ENCODE measurements at places on chromosomes 2 and 18.

GRCh38 chr2:154457286-154457685 lies 241.2 kb upstream of the KCNJ3 start:
- DNase-seq, result no peak

GRCh38 chr2:120625865-120626560 lies 109.7 kb upstream of the GLI2 start:
- DNase-seq, result no peak

GRCh38 chr18:70334728-70335329 lies 46.0 kb downstream of the SOCS6 start:
- no peak for DNase-seq

DNA sequence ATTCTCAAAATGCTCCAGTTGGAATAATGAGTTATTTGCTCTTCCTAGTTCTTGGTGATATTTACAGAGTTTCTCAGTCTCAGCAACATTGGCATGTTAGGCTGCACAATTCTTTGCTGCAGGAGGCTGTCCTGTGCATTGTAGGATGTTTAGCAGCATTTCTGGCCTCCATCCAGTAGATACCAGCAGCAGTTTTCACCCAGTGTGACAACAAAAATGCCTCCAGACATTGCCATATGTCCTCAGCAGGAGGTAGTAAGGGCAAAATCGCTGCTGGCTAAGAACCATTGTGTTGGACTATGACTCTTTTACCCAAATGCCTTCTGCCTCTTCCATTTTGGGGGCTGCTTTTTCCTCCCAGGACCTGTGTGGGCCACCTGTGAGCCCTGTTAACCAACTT lies 50.4 kb downstream of the PAX8 start:
- DNase-seq, result no peak

GRCh38 chr18:41553716-41554115 lies 401.3 kb upstream of the PIK3C3 start:
- no peak for DNase-seq

DNA sequence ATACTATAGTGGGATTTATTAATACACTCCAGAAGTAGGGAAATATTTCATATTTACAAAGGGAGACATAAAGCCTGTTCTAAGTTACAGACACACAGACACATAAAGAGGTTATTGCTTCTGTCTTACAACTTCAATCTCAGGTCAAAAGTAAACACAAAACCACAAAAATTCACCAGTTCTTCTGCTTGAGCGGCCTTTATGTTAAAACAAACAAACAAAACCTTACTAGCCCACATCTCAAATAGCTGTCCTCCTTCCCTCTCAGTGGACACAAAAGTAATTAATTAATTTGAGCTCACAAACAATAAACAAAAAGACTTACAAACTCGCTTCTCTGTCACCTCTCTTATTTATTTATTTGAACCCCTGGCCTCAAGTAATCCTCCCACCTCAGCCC lies 1.5 kb upstream of the ASNSD1 start:
- no peak for DNase-seq

DNA sequence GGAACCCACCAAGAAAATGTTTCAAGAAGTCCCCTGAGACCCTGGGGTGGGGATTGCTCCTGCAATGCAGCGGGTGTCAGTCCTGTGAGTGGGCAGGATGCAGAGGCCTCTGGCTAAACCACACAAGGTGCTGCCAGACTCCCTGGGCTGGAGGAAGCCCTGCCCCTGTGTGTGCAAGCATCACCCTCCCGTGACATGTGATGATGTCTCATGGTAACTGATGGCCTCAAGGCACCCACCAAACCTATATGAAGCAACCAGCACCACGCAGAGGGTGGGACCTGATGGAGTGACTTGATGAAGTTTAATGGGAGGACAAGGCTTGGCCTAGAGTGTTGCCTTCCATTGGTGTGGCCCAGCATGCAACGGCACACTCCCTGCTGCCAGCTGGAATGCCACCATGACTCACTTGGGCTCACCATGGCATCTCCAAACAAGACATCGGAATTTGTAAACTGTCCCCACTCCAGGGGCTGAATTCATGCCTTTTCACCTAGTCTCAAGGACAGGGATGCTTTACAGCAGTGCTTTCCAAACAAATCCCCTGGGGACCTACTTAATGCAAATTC lies 8.7 kb upstream of the SLC14A1 start:
- DNase-seq, result no peak

GRCh38 chr2:228600265-228600664 lies 418.8 kb upstream of the SPHKAP start:
- DNase-seq, result no peak

DNA sequence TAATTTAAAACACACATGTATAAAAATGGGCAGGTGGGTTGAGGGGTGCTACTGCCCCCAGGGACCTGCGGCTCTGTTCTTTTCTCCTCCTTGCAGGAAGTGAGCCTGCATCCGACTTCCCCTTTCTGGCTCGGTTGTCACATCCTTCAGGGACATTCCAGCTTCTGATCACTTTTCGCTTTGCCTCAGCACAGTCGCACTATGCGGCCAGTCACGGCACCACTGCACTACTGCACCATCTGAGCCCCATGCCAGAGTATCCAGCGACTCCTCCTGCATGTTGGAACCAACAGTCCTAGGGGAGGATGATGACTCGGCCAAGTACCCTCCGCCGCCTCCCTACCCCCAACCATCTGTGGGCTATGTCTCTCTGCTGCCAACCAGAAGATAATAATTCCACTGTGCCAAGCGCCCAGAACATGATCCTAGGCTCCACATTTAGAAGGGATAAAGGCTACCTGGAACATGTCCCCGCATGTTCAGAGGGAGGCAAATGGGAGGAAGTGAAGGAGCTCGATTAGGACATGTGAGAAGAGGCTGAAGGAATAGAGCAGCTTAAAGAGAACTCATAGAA lies 17.6 kb downstream of the CDC42EP3 start:
- DNase-seq, result peak; percentile 87

DNA sequence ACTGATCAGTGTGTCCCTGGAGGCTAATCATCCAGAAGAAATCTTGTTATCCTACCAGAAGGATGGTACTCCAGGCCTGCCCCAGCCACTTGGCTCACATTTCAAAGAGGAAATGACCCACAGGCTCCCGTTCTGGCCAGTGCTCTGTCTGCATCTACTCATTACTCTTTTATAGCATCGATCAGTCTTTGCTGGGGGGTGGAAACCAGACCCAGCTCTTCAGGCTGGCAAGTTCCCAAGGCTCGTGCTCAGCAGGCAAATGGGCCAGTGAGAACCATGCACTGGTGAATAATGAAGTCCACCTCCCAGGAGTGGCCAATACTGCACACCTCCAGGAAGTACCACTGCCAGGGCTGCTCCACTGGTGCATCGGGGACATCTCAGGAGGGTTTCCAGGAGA lies 38.8 kb downstream of the DNER start:
- DNase-seq, result no peak

GRCh38 chr2:241724259-241724974 lies 10.0 kb upstream of the D2HGDH start:
- DNase-seq, result no peak

DNA sequence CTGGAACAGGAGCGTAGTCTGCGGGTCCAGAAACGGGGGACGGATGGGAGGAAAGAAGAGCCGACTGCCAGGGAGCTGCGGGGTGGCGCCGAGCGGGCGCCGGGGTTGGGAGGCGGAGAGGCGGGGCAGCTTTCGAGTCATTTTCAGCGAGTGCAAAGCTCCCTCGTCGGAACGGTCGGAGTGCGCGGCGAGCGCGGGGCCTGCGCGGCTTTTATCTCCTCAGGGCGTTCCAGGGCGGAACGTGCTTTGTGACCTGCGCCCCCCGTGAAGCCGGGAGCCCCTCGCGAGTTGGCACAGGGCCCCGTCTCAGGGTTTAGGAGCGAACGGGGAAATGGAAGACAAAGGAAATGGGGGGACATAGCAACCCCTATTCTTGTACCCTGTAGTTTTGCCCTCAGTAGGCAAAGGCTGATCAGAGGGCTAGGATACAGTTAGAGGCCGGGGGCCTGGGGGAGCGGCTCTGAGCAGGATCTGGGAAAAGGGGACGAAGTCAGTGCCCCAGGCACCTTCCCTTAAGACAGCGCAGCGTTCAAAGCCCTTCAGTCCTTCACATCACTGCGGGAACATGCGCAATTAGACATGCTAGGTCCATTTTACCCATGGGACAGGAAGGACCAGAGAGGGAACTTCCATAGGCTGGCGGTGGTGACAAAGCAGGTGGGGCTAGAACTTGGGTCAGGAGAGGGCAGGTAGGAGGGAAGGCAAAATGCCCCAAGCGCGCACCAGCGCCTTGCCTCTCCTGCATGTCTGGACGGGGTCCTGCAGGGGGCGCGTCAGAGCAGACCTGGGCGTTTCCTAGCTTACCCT lies 60.1 kb upstream of the IL1RL1 start:
- DNase-seq, result no peak

DNA sequence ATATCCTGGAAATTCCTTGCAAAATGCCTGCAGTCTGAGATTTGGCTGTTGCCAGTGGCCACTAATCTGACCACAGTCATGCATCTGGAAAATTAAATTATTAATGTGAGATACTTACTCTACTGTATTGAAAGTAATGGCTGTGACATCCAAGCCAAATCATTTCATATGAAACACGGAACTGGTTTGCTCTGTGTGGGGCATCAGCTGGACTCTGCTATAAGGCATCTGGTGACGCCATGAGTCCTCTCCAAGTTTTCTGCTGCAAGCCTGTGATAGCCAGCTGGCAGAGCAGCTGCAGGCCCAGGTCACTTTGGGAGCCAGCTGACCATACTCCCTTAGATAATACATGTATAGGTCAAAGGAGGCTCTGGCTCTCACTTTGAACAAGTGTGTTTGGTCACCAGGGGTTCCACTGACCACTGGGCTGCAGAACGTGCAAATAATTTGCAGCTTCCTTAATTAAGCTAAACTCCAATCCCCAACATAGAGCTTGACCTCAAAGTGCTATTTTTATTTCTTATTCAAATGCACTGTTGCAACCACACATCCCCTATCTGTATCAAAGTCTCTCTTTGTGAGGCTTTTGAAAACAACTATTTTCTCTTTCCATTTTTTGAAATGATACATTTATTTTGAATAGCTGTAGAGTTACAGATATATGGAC lies 152.9 kb downstream of the NCKAP5 start:
- DNase-seq, result no peak

DNA sequence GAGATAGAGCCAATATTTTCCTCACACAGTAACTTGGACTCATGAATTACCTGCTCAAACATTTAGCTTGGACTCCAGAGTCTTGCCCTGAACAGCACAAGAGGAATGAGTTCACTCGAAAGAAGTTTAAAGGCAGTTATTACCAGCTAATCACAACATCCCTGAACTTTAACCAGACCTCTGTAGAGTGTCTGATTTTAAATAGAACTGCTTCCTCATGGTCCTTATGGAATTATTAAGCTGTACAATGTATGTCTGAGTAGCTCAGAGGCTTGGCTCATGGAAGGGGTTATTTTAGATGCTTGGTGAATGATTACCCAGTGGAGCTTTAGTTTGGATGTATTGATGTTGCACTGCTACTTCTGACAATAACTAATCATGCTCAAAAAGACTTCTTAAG lies 183.1 kb downstream of the FMNL2 start:
- DNase-seq, result no peak

- no peak for DNase-seq
Measured at GRCh38 chr2:224837558-224837957, 121.4 kb upstream of the CCDC195 start.

- DNase-seq, result no peak
Measured at GRCh38 chr2:182324665-182325064, 102.2 kb downstream of the PDE1A start.

- DNase-seq, result no peak
Measured at GRCh38 chr2:235418918-235419317, 74.9 kb upstream of the AGAP1 start.

DNA sequence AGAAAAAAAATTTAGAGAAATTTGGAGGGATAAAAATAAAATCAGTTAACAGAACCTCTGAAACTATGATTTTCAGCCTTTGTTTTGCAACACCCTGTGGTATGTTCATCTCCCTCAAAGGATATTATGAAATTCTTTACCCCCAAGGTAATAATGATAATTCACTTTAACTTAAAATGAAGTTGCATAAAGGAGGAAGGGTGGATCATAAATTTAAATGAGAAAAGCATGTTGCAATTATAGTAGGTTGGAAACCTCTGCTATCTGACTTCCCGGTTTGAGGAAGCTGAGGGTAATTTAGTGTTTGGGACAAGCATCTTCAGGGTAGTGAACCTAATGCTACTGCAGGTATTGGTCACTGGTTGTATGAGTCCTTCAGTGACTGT lies 102.9 kb downstream of the BABAM2 start:
- no peak for DNase-seq

DNA sequence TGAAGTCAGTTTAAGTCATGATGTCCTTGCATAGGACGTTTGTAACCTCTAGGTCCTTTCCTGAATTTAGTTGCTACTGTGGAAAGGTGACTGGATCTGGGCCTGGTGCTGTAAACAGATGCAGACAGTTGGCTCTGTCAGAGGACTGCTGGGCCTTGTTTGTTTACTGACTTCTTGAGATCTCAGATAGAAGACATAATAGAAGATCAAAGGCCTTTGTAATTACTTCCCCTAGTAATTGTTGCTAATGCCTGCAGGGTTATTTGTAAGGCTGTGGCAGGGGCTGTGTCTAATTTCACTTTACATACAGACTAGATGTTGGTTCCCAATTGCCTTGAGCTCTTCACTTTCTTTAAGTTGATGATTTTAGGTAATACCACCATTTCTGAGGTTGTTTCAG lies 42.5 kb downstream of the LYPD6B start:
- no peak for DNase-seq

GRCh38 chr2:3434654-3435053 lies 55.2 kb downstream of the TRAPPC12 start:
- no peak for DNase-seq

GRCh38 chr2:71962911-71963694 lies 184.6 kb downstream of the CYP26B1 start:
- DNase-seq, result no peak

- DNase-seq, result no peak
Measured at GRCh38 chr18:21452796-21453510, 147.6 kb downstream of the ESCO1 start.

GRCh38 chr18:35303610-35304009 lies 13.6 kb upstream of the ZSCAN30 start:
- no peak for DNase-seq

DNA sequence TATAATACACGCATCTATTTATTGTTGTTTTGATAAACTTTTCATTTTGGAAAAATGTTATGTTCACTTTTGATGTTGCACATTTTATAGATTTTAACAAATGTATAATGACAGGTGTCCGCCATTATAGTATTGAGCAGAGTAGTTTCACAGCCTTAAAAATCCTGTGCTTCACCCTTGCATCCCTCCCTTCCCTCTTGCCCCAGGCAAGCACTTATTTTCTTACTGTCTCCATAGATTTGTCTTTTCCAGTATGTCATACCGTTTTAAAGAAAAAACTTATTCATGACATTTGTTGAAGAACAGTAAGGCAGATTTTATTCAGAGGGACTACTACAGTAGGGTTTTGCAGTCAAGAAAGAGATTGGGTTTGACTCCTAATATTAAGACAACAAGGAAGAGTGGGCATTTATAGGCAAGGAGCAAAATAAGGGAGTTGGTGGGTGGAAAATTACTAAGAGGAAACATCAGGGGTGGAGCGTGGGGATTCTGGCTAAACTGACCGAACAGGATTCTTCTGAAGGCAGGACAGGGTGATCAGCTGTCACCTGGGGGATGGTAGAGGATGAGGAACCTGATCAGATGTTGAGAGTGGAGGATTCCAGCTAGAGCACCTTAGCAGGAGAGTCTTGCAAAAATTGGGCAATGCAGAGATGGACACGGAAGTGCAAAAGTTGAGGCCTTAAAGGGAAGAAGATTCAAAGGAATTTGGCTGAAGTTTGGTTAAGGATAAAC lies 108.8 kb downstream of the NCK2 start:
- DNase-seq, result no peak
